ENCODE measurements at places on chromosomes 11 and 22.

- peak; percentile 75 for DNase-seq
Measured at GRCh38 chr11:75303544-75304224, 47.8 kb downstream of the ARRB1 start.

DNA sequence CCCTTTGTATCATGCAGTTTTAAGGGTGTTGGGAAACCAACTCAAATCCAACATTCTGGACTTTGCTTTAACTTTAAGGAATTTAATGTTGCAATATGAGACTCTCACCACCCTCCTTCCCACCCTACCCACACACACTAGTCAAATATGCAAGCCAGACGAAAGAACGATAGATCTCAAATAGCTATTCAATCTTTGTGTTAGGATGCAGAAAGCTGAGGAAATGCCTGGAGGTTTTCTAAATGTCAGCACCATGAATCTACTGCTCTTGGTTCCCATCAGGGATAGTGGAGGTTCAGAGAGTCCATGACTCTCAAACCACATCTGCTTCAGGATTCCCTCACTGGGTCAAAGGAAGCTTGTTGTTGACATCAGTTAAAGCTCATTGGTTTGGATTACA lies 33.7 kb downstream of the EXPH5 start:
- no peak for DNase-seq

- DNase-seq, result no peak
Measured at GRCh38 chr22:38777087-38777671, 16.8 kb downstream of the DNAL4 start.

GRCh38 chr11:63445118-63445517 lies 45.8 kb downstream of the PLAAT5 start:
- DNase-seq, result peak; percentile 47

GRCh38 chr22:21860491-21861039 lies 6.9 kb downstream of the MAPK1 start:
- DNase-seq, result no peak
